ENCODE measurements at places on chromosomes 1 and 21. TPM values are rescaled to one million over a fixed set of nuclear protein-coding genes. Genes with fewer than 3 reads are reported as not detected.

The SYCP1 gene
- total RNA-seq: 29.8 TPM

The SYPL2 gene
- total RNA-seq: 67.5 TPM

The FMO4 gene
- total RNA-seq: 3.1 TPM

DNA sequence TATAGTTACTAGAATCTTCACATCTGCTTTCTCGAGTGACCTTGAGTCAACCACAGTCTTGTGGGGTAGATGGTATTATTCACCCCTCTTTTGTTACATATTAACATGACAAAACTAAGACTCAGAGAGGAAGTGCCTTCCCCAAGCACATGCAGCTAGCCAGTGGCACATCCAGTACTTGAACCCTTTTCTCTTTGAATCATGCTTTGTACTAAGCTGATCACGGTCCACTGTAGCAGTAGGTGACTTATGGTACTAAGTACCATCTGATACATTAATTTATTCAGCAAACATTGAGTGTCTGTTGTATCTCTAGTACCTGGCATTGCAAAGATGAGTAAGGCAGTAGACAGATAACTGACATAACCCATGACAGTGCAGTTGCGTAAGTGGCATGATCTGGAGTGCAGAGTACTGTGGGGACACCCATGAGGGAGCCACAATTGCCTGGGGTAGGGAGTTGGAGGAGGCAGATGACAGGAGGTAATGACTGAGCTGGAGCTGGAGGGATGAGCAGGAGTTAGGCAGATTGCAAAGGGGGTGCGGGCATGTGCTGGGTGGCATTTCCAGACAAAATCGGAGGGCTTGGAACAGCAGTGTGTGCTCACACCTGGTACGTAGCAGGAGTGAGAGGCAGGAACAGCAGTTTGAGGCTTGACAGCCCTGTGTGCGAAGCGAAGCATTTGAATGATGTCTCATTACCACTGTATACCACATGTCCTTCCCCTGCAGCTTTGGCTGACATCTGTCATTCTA lies 29.8 kb downstream of the UCK2 start:
- no peaks in the 10 kb centered on the region for H3K36me3 ChIP-seq
- DNase-seq: no peak
- H3K4me3 ChIP-seq: no peak overlapping the region
- H3K27me3 ChIP-seq: no peaks in the 10 kb centered on the region
- H3K27ac ChIP-seq: no peak overlapping the region

DNA sequence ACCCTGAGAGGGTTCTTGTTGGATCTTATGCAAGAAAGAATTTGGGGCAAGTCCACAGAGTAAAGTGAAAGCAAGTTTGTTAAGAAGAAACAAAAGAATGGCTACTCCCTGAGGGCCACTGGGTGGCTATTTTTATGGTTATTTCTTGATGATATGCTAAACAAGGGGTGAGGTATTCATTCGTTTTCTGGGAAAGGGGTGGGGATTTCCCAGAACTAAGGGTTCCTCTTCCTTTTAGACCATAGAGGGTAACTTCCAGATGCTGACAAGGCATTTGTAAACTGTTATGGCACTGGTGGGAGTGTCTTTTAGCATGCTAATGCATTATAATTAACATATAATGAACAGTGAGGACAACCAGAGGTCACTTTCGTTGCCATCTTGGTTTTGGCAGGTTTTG lies 18.2 kb upstream of the IFI6 start:
- no peaks in the 10 kb centered on the region for H3K36me3 ChIP-seq
- H3K27me3 ChIP-seq: no peaks in the 10 kb centered on the region
- no peak overlapping the region for H3K27ac ChIP-seq
- H3K4me3 ChIP-seq: no peak overlapping the region
- H3K4me1 ChIP-seq: peaks cover 3% of the 10 kb centered on the region

The RIT1 gene
- 31.1 TPM for total RNA-seq

DNA sequence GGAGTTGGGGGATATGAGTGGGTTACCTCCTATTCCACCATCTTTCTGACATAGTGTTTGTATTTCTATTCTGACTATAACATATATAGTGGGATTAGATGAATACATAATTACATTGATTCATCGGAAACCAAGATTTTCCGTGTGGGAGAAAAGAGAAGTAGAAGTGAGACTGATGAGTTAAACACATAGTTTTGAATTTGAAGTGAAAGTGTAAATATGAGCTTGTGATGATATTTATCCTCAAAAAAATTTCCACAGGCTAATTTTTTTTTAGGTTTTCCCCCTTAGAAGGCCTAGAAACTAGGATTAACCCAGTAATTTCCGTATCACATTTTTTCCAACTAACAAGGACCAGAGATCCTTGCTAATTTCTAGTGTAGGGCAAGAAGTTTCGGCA lies 6.9 kb downstream of the CD1B start:
- H3K27me3 ChIP-seq: no peaks in the 10 kb centered on the region
- H3K36me3 ChIP-seq: no peaks in the 10 kb centered on the region
- no peak overlapping the region for H3K27ac ChIP-seq
- no peaks in the 10 kb centered on the region for H3K4me1 ChIP-seq
- no peak for DNase-seq

DNA sequence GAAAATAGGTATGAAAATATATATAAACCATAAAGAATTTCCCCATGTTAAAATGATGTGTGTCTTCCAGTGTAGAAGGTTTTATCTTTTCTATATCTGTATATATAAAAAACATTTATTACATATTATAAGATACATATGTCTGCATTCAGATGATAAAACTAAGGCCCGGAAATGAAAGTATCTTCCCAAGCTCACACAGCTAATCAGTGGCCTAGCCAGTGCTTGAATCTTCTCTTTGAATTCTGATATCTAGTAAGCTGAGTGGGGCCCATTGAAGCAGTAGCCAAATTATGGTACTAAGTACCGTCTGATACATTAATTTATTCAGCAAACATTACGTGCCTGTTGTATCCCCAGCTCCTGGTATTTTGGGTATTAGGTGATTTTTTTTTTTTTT lies 28.6 kb downstream of the UCK2 start:
- H3K27me3 ChIP-seq: no peaks in the 10 kb centered on the region
- no peaks in the 10 kb centered on the region for H3K36me3 ChIP-seq

DNA sequence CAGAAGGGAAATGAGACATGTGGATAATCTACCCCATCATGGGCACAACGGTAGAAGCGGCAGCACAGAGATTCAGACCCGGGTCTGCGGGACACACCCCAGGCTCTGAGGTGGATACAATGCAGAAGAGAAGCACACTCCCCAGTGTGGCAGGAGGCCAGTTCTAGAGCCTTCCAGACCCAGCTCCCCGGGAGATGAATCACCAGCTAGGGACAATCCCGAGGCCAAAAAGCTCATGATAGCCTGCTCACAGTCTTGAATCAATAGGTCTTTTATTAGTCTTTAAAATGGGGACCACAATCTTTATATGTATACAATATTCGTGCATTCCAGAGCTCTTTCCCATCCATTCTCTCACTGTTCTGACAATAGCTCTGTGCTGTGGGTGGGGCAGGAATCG lies 57.3 kb upstream of the DIRAS3 start:
- H3K4me1 ChIP-seq: peaks cover 14% of the 10 kb centered on the region
- H3K4me3 ChIP-seq: no peak overlapping the region
- H3K27me3 ChIP-seq: no peaks in the 10 kb centered on the region
- no peaks in the 10 kb centered on the region for H3K36me3 ChIP-seq
- no peak overlapping the region for H3K27ac ChIP-seq

GRCh38 chr1:62325681-62326080 lies 6.4 kb upstream of the KANK4 start:
- no peak overlapping the region for H3K27ac ChIP-seq
- DNase-seq: no peak
- no peaks in the 10 kb centered on the region for H3K4me1 ChIP-seq
- H3K36me3 ChIP-seq: no peaks in the 10 kb centered on the region
- no peak overlapping the region for H3K4me3 ChIP-seq

DNA sequence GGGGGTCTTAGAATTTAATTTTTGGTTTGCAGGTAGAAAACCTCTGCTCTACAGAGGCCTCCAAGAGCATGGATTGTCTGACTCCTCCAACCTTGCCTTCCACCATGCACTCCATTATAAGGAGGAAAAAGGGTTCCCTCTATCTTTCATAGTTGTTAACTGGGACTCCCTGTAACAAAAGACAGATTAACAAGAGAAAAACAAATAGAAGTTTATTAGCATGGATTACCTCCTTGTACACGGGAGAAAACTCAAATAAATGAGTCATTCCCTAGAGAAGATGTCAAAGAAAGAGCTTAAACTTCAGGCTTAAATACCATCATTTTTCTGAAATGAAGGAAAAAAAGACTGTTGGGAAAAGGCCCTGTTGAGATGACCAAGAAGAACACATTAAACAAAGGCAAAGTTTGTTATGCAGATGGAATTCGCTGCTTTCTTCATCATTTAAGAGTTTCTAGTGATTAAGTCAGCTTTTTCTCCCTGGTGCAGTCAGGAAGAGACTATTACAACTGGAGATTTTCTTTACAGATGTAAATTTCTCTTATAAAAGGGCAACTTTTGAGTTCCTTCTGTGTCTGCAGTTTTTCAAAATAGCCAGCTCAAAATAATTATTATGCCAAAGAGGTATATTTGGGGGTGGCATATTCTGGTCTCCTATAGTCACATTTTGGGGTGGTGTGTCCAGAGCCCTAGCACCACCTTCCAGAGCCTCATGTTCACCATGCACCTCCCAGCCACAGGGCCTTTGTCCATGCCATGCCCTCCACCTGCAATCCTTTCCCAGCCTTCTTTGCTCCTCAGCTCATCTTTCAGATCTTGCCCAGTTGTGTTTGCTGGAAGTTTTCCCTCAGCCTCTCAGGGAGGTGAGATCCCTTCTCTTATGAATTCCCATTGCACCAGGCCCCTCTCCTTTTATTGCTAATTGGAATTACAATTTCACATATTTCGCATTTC lies 63.1 kb upstream of the KLHDC7A start:
- no peak overlapping the region for H3K27ac ChIP-seq
- H3K27me3 ChIP-seq: no peaks in the 10 kb centered on the region
- no peak overlapping the region for H3K4me3 ChIP-seq
- no peak for DNase-seq
- H3K4me1 ChIP-seq: no peaks in the 10 kb centered on the region

- no peak for DNase-seq
- H3K27ac ChIP-seq: no peak overlapping the region
- no peak overlapping the region for H3K4me3 ChIP-seq
- H3K4me1 ChIP-seq: peaks cover 32% of the 10 kb centered on the region
- H3K36me3 ChIP-seq: no peaks in the 10 kb centered on the region
- no peaks in the 10 kb centered on the region for H3K27me3 ChIP-seq
These were observed 2.0 kb downstream of the INTS11 start for GRCh38 chr1:1322418-1322817.

The RUNX3 gene
- total RNA-seq: 5.7 TPM

The ELAPOR1 gene
- total RNA-seq: 31.2 TPM

GRCh38 chr1:1082239-1082775 lies 8.2 kb upstream of the RNF223 start:
- no peaks in the 10 kb centered on the region for H3K36me3 ChIP-seq
- DNase-seq: peak; percentile 12
- no peaks in the 10 kb centered on the region for H3K27me3 ChIP-seq
- H3K4me3 ChIP-seq: no peak overlapping the region

DNA sequence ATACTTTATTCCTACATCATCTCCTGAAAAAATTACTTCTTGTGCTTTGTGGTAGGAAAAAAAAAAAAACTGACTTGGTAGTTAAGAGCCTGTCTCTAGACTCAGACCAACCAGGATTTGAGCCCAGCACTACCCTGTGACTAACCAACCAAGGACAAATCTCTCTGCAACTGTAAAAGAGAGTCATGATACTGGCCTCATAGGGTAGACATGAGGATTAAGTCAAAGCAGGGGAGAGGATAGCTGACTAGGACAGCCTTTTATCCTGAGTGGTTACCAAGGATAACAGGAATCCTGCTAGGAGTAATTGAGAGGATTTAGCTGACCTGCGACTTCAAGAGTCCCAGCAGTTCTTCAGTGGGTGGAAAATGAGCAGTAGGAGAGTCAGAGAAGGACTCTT lies 112.8 kb downstream of the C1orf21 start:
- H3K4me1 ChIP-seq: peaks cover 4% of the 10 kb centered on the region
- DNase-seq: no peak
- H3K36me3 ChIP-seq: no peaks in the 10 kb centered on the region

- no peaks in the 10 kb centered on the region for H3K27me3 ChIP-seq
- H3K36me3 ChIP-seq: no peaks in the 10 kb centered on the region
- H3K4me1 ChIP-seq: no peaks in the 10 kb centered on the region
These were observed 2.9 kb downstream of the BRINP3 start for GRCh38 chr1:190474650-190475211.

- no peak overlapping the region for H3K4me3 ChIP-seq
- no peak overlapping the region for H3K27ac ChIP-seq
- DNase-seq: no peak
- H3K36me3 ChIP-seq: no peaks in the 10 kb centered on the region
- no peaks in the 10 kb centered on the region for H3K4me1 ChIP-seq
These were observed 4.1 kb downstream of the KRTAP21-3 start for GRCh38 chr21:30714456-30714855.

The TDRKH gene
- total RNA-seq: 26.3 TPM

The FAM78B gene
- total RNA-seq: 19.8 TPM

GRCh38 chr21:17438635-17439034 lies 74.2 kb upstream of the CXADR start:
- peak overlapping the region; percentile 75 for H3K27ac ChIP-seq
- no peaks in the 10 kb centered on the region for H3K27me3 ChIP-seq
- no peak overlapping the region for H3K4me3 ChIP-seq
- DNase-seq: no peak

- no peaks in the 10 kb centered on the region for H3K27me3 ChIP-seq
- no peak for DNase-seq
- no peaks in the 10 kb centered on the region for H3K4me1 ChIP-seq
These were observed 74.5 kb upstream of the B3GALT2 start for GRCh38 chr1:193260896-193261295.

The KLHDC7A gene
- total RNA-seq: 0.08 TPM

The PTAFR gene
- total RNA-seq: 0.94 TPM

DNA sequence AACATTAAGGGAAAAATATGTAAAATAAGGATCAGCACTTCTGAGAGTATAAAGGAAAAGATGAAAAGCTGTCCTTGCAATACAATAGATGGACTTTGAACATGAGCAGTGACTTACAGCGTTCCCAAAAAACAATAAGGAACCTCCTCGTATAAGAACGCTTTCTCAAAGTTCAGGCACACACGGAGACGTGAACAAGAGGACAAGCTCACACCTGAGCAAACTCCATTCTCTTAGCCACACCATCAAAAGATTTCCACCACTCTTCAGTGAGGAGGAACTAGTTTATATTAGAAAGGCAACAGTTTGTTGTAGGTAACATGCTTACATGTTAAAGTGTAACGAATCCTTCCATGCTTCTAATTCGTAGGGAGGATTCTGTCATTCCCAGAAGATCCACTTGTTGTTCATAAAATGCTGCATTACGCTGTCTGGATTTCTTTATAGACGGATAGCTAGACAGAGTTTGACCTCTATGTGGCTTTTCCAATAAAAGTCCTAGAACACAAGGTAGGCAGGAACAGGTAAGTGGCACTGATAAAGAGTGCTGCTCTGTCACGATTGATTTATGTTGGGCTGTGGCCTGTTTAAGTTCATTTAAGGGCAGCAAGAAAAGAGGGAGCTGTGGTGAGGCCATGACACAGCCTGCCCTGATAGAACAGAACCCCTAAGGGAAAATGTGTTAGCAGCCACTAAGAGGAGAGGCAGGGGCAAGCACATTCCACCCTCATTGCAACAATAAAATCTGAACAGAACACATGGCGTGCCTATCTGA lies 37.0 kb upstream of the ATP1A1 start:
- no peak overlapping the region for H3K27ac ChIP-seq
- no peak overlapping the region for H3K4me3 ChIP-seq
- no peak for DNase-seq
- no peaks in the 10 kb centered on the region for H3K36me3 ChIP-seq

Measured in testis (tissue), 5 donors.